ENCODE measurements at places on chromosomes 13 and 19.

DNA sequence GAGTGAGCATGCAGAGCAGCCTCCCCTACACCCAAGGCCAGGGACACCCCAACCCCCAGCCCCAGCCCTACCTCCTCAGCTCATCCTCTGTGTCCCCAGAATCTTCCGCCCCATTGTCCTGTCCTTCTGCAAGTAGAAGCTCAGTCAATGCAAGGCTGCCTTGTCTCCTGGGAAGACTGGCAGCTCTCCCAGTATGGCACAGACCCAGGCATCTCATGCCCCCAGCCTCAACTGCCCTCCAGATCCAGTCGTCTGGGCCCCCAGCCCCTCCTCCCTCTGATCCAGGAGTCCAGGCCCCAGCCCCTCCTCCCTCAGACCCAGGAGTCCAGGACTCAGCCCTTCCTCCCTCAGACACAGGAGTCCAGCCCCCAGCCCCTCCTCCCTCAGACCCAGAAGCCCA is 13.0 kb downstream of the ZNF575 start:
- no peak for DNase-seq

GRCh38 chr13:97342936-97343335 is 91.0 kb upstream of the RAP2A start:
- no peak for DNase-seq

GRCh38 chr13:113060557-113061270 is 44.9 kb upstream of the F7 start:
- DNase-seq, result no peak

DNA sequence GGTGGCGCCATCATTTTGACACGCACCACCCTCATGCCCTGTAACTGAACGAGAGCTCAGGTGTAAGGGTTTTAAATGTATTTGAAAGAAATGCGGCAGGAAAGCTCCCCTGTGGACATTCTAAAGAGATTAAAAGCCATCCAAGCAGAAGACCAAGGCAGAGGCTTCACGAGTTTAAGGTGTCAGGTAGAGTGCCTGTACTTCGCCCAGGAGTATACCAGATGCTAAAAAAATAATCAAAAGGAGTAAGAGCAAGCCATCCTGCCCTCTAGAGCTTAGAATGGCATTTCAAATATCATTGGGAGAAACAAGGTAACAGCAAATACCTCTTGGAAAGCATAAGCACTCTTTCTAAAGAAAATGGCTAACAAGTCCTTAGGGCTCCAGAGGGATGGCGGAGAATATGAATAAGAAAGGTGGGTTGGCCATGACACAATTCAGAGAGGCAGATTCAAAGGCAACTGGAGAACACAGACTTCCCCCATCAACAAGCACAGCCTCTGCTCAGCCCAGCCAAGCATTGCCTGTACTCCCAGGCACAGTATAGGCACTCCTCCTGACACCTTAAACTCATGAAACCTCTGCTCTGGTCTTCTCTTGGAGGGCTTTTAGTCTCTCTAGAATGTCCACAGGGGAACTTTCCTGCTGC is 447.6 kb downstream of the SUCLA2 start:
- no peak for DNase-seq

GRCh38 chr13:104987621-104988020 is 1547.8 kb downstream of the EFNB2 start:
- peak; percentile 72 for DNase-seq

DNA sequence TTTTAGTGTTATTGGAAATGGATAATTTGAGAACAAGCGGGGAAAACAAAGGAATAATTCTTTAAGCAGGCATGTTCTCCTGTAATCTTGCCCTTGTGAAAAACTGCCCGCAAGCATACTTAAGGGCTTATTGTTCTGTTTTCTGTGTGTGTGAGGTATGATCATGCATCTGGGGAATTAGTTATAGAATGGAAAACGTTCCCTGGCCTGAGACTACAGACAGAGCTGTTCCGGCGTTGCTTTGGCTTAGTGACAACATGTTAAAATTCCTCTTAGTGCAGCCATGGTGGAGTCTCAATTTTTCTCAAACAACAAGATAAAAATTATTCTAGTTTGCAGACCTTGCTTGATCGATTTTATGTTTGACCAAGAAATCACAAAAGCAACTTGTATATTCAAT is 560.2 kb upstream of the SPRY2 start:
- no peak for DNase-seq

GRCh38 chr13:79621902-79622301 is 140.9 kb downstream of the NDFIP2 start:
- DNase-seq, result no peak

DNA sequence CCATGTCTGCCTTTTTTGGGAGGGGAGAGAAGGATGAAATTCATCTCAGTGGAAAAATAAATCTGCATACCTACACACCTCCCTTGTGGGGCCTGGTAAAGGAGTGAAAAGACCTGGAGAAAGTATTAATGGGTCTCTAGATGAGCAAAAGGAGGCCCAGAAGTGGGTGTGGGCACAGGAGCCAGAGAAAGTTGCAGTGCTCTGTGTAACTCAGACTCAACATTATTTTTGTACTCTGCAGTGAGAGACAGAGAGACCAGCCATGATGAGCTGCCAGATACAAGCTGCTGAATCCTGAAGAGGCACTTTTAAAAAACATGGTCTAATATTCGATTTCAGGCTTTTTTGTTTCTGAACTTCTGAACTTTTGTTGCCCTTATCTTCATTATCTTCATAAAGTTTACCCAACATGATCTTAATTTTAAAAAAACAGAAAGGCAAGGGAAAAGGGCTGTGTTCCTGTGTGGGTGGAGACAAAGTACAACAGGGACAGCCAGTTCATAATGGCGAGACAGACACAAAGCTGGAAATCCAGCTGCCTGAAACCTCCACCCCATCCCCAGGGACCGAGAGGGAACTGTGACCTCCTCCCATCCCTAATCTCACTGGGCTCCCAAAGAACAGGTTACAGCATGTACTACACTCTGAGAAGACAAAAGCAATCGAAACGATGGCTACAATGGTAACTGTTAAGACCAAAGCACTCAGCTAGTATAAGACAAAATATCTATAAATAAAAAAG is 77.2 kb downstream of the KLF12 start:
- no peak for DNase-seq

Data from endothelial cell of umbilical vein (primary cell).